ENCODE measurements at places on chromosomes 12 and 14. TPM values are rescaled to one million over a fixed set of nuclear protein-coding genes. Genes with fewer than 3 reads are reported as not detected.

The A2M gene
- not detected for total RNA-seq

The EML1 gene
- 5.5 TPM for total RNA-seq

The CLEC1B gene
- not detected for total RNA-seq

The SMIM41 gene
- not detected for total RNA-seq

The POTEG gene
- total RNA-seq, result not detected

The GPRC5D gene
- total RNA-seq, result not detected

The TPH2 gene
- not detected for total RNA-seq

The INHBC gene
- not detected for total RNA-seq

The GTF2A1 gene
- total RNA-seq, result 50.9 TPM

The CLEC9A gene
- not detected for total RNA-seq

The GNPNAT1 gene
- 51.6 TPM for total RNA-seq

The SLIRP gene
- 117 TPM for total RNA-seq

The LPAR5 gene
- total RNA-seq, result 5.1 TPM

The FGD4 gene
- 27.7 TPM for total RNA-seq
